ENCODE measurements at places on chromosomes 5 and 9.

DNA sequence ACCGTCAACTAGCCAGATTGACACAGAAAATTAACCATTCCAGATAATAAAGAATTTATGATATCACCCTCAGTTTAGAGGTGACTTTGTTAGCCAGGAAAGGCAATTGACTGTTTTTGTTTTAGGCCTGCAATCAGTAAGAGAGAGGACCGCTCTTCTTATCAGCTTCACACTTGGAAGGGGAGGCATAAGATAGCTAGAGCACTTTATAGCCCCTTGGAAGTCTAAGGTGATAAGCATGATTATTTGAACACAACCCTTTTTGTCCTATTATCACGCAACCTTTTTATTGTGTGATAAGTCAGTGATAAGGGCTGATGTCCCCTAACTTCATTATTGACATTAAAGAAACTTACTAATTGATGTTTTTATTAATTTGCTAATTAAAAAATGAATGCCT lies 162.6 kb upstream of the CDKN2B start:
- DNase-seq: no peak

DNA sequence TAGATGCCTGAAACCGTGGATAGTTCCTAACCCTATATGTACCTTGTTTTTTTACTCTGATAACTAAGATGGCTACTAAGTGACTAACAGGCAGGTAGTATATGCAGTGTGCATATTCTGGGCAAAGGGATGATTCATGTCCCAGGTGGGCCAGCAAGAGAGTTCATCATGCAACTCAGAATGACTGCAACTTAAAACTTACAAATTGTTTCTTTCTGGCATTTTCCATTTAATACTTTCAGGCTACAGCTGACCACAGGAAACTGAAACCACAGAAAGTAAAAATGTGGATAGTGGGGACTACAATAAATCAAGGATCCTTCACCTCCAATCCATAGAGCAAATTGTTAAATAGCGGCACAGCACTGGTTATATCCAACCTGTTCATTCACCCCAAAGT lies 30.7 kb upstream of the VCAN start:
- no peak for DNase-seq

GRCh38 chr9:85617141-85617670 lies 124.5 kb downstream of the AGTPBP1 start:
- no peak for DNase-seq

GRCh38 chr9:133974631-133975341 lies 17.3 kb downstream of the VAV2 start:
- no peak for DNase-seq

- DNase-seq: no peak
Observed at GRCh38 chr5:168608386-168608785, 29.2 kb upstream of the PANK3 start.

GRCh38 chr5:31066655-31067328 lies 126.7 kb upstream of the CDH6 start:
- no peak for DNase-seq

- DNase-seq: no peak
Observed at GRCh38 chr5:172424111-172424490, 30.2 kb downstream of the SH3PXD2B start.

Data from activated naive CD4-positive, alpha-beta T cell (primary cell).